ENCODE measurements at places on chromosomes 16 and 17.

DNA sequence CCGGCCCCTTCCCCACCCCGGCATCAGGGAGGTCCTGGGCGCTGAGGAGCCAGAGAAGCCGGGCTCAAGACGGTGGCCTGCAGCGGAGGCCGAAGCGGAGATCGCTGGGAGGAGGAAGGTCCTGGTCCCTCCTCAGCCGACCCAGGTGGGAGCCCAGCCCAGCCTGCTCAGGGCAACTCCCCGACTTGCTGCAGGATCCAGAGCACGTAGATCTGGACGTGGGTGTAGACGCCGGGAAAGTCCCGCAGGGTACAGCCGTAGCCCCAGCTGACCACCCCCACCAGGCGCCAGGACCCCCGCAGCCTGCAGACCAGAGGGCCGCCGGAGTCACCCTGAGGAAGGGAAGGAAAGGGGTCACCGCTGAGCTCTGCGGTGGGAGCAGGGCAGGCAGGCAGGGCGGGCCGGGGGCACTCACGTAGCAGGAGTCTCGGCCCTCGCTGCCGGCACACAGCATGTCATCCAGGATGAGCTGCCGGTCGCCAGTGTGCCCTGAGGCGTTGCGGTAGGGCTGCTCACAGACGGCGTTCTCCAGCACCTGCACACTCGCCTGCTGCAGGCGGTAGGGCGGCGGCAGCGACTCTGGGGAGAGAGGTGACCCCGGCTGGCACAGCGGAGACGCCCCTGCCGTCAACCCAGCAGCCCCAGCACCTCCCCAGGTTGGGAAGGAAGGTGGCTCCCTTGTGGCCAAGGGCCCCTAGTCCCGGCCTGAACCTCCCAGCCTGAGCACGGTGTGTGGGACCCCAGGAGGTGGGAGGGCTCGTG lies 5.4 kb downstream of the TPSD1 start:
- DNase-seq: no peak

GRCh38 chr17:32307658-32308057 lies 34.3 kb downstream of the C17orf75 start:
- DNase-seq: no peak

- no peak for DNase-seq
Measured at GRCh38 chr17:27430882-27431491, 25.3 kb upstream of the KSR1 start.

DNA sequence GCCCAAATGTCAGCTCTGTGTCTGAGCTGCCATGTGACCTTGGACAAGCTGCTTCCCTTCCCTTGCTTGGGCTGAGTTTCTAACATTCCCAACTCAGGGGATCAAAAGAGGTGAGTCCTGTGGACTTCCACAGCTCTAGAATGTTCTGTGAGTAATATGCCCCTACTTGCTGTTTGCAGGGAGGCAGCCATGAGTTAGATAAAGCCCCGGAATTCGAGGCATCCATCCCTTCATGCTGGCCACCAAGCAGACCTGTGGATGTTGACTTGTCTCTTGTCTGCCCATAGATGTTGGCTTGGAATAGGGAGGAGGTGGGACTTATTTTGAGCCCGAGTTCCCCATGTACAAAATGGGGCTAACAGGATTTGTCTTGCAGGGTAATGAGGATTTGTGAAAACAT lies 36.2 kb downstream of the KSR1 start:
- DNase-seq: no peak

DNA sequence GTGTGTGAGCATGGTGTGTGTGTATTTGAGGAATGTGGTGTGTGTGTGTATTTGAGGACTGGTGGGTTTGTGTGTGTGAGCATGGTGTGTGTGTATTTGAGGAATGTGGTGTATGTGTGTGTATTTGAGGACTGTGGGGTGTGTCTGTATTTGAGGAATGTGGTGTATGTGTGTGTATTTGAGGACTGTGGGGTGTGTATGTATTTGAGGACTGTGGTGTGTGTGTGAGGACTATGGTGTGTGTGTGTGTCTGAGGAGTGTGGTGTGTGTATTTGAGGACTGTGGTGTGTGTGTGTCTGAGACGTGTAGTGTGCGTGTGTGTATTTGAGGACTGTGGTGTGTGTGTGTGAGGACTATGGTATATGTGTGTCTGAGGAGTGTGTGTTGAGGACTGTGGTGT lies 18.0 kb upstream of the CACNG1 start:
- no peak for DNase-seq

GRCh38 chr17:12580640-12581039 lies 85.0 kb upstream of the MYOCD start:
- no peak for DNase-seq

- DNase-seq: no peak
Measured at GRCh38 chr17:48006936-48007709, 30.5 kb downstream of the COPZ2 start.

GRCh38 chr16:83953796-83954576 lies 946 bp downstream of the OSGIN1 start:
- DNase-seq: no peak

DNA sequence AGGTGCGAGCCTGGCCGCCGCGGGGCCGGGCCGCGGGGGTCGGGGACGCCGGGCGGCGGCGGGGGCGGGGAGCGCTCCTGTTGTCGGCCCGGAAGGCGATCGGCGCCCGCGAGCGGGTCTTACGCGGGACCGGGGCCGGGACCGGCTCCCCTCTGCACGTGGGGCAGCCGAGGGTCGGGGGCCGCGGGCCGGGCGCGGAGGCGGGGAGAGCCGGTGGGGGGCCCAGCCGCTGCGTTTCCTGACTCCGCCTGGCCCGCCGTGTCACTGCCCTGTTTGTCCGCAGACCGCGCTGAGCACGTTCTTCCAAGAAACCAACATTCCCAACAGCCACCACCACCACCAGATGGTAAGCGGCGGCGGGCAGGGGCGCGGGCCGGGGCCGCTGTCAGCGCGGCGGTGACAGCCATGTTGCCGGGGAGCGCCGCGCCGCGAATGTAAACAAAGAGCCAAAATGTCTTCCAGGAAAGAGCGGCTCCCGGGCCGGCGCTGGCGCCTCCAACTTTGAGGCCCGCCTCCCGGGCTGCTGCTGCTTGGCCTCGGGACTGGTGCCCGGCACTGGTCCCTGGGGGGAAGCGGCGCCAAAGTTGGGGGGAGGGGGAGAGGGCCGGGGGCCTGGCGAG lies 586 bp downstream of the UBALD2 start:
- DNase-seq: no peak

DNA sequence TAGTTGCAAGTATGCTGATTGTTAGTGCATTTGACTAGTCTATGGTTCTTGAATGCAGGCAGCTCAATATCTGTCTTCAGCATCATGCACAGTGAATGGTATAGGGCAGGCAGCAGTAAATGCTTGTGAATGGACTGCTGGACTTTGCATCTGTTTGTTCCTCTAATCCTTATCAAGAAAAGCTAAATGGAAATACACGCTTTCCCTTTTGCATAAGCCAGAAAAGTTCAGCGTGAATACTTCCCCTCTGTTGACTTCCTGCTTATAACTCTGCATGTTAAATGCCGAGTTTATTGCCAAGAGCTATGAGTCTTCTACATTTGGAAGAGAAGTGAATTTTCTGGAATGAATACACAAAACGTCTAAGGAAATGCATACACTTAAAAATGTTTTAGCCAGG lies 127.9 kb upstream of the CPHXL start:
- no peak for DNase-seq

DNA sequence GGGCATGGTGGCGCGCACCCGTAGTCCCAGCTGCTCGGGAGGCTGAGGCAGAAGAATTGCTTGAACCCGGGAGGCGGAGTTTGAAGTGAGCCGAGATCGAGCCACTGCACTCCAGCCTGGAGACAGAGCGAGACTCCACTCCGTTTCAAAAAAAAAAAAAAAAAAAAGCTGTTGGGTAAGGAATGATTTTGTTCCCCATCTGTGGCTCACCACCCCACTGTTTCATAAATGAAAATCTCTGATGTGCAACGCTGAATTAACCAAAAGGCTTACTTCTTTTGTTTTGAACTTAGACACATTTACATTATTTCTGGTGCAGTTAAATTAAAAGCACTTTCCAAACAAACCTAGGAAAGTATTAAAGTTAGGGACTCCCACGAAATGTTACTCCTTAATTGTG lies 1.2 kb upstream of the METTL9 start:
- DNase-seq: no peak

GRCh38 chr16:89431158-89431584 lies 59.2 kb downstream of the ANKRD11 start:
- no peak for DNase-seq

DNA sequence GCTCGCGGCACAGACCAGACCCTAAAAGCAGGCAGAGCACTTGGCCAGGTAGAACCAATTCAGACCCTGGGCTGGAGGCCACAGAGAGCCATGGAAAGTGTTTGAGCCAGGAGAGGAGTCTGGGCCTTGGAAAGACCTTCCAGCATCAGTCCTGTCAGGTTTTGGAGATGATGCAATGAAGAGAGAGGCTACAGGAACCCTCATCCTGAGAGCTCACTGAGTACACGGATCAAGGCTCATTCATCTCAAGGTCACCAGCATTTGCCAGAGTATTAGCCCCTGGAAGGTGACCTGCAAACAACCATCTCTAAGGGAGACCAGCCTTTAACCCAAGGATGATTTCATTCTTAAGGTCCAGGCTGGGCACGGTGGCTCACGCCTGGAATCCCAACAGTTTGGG lies 27.8 kb downstream of the TLE7 start:
- DNase-seq: no peak

- DNase-seq: no peak
Measured at GRCh38 chr17:37714897-37715296, 30.0 kb downstream of the HNF1B start.

DNA sequence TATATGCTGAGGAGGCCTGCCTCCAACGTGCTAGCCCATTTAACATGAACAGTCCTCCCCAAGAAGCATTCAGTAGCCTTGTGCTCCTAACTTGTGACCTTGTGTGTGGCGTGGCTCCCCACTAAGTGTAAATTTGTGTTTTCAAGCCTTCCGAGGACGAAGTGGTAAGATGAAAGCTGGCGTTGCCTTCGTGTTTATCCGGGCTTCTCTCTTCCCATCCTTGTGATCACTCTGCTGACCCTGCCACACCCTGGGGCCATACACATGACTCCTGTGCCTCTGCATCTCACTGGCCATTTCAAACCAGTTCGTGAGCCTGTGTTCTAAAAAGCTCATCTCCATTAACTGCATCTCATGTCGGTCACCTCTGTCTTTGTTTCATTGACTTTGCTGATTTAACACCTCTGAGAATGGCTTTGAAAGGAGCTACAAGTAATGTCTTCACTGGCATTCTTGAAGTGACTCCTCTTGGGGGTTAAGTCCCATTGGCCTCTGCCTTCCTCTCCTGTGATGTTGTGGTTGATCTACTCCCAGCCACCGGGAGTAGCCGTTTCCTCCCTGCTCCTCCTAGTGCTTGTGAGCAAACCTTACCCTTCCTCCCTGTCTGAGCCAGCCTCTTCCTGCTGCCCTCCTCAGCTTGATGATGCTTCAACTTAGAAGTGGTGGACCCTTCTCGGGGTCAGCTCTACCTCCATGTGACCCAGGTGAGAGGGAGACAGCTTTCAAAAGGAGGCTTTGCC lies 27.4 kb upstream of the NAGLU start:
- no peak for DNase-seq

GRCh38 chr16:23859713-23860269 lies 24.0 kb downstream of the PRKCB start:
- DNase-seq: no peak

DNA sequence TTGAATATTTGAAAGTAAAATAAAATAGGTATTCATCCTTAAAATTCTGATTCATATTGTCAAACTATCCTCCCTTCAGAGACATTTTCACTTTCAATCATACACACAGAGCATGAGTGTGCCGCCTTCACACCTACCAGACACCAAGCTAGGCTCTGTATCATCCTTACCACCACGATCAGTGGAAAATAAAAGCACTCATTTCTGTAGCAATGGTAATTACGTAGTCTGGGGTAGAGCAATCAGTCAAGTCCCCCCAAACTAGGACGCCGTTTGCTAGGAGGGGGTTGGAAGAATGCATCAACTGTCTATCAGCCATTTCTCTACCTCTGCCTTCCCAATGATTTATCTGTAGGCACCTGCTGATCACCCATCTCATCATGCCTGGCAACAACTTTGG lies 84.6 kb upstream of the GRIN2A start:
- no peak for DNase-seq

- DNase-seq: no peak
Measured at GRCh38 chr17:76437467-76438402, 15.2 kb downstream of the UBE2O start.

- DNase-seq: no peak
Measured at GRCh38 chr17:74360899-74361229, 804 bp downstream of the BTBD17 start.

DNA sequence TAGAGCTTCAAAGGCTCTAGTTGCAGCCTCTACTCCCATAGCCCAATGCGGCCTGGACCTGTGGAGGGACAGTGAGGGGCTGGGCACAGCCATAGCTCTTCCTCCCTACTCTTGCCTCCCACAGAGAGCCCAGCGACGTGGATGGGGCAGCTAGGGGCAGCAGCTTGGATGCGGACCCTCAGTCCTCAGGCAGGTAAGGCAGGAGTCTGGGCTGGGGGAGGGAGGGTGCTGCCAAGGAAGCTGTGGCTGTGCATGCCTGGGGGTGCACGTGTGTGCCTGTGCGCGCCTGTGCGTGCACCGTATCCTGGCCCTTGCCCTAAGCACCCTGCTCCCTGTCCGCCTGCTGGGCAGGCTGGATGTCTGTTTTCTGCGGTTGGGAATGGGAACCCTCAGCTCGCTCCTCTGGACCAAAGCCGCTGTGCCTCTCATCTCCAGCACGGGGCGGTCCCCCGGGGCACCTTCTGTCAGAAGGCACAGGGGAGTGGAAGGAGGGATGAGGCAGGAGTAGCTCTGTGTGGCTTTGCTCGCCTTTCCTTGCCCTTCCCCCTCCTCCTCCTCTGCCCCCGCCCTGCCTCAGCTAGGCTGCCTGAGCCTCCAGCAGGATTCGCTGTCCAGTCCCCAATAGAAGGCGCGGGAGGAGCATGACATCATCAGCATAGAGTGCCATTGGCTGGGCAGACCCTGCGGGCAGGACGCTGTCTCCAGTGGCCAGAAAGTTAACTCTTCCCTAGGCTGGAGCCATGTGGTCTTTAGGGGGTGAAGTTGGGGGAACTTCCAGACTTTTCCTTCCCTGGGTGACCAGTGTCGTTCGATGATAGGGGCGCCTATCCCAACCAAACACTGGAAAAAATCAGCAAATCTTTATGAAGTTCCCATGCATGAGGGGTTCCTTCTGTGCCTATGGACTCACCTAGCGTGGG lies 797 bp downstream of the PRCD start:
- DNase-seq: no peak

DNA sequence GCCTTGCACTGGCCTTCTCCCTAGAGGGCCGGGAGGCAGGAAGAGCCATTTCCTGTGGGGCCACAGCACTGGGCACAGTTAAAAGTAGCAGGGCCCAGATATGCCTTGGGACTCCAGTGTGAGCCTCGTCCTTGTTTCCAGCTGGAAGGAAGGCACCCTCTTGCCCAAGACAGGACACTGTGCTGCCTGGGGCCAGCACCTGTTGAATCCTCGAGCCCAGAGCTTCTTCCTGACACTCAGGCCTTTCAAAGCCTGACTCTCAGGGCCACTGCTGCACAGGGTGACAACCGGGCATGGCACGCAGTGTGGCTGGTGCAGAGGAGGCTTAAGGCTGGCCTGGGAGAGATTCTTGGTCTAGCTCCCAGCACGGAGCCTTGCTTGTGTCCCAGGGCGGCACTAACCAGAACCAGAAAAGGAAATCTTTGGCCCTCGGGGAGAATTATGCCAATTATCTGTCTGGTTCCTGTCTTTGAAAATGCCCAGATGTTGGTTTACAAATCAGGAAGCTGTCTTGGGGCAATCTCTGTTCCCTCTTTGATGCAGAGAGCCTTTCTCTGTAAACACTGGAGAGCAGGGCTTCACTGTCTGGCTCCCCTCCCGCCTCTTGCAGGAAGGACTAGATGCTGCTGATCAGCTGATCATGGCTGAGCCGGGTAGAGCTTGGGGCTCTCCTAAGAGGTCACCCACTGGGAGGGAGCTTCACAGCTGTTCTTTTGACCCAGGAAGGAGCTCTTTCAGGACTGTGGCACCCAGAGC lies 11.1 kb downstream of the LDHD start:
- DNase-seq: no peak

Measured in activated CD4-positive, alpha-beta T cell treated with anti-CD3 and anti-CD28 coated beads for 1 hour (primary cell).